8988T (cell line): ENCODE measurements at places on chromosomes 5 and 9.

GRCh38 chr5:56517011-56517416 is 283.9 kb upstream of the ANKRD55 start:
- DNase-seq: no peak

DNA sequence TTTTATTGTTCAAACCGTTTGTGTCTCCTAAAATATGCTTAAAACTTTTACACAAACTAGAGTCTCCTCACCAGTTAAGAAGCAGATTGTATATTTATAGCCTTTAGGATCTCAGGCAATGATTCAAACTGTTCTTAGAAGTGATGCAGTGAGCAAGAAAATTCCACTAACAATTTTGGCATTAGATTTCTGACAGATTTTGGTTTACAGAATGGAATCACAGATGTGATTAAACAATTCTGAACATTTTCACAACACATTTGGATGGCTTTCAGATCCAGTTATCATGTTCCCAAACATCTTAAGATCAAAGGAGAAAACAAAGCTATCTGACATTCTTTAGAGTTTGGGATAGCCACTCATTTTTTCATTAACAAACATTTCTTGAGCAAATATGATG is 181.7 kb upstream of the RIOK2 start:
- DNase-seq: no peak

DNA sequence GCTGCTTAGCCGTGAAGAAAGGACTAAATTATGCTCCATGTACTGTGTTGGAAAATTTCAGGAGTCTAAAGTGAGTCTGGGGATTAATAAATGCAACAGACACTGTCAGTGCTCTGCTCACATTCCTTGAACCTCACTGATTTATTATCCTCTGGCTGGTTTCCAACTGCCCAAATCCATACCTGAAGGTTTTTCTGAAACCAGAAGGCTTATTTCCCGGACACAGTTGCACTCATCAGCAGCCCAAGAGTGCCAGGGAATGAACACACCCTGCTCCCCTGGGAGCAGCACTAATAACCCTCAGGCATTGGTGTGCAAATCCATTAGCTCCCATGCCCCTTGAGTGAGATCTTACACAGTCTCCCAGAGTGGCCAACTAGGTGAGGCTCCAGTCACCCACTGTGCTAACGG is 38.7 kb downstream of the F2R start:
- DNase-seq: no peak

- DNase-seq: no peak
Measured at GRCh38 chr5:154214371-154215106, 24.0 kb downstream of the GALNT10 start.

GRCh38 chr9:92970467-92970923 is 23.2 kb downstream of the FGD3 start:
- no peak for DNase-seq

- no peak for DNase-seq
Measured at GRCh38 chr9:34929506-34930102, 28.5 kb upstream of the PHF24 start.

DNA sequence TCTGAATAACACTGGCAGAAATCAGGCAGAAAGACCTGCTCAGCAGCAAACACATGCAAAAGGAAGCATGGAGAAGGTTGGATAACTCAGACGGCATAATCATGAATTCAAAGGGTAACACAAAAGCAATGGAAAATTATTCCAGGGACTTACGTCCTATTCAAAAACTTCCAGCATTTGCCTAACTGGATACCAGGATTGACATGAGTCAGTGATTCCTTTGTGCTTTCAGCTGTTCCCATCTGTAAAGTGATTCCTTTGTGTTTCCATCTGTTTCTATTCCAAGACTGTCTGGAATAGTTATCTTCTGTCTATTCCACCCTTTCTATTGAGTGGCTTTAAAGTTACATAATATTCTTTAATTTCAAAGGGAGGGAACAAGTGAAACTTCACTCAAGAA is 1361.7 kb upstream of the CDH9 start:
- DNase-seq: no peak
